ENCODE measurements at places on chromosomes 12 and 14.

DNA sequence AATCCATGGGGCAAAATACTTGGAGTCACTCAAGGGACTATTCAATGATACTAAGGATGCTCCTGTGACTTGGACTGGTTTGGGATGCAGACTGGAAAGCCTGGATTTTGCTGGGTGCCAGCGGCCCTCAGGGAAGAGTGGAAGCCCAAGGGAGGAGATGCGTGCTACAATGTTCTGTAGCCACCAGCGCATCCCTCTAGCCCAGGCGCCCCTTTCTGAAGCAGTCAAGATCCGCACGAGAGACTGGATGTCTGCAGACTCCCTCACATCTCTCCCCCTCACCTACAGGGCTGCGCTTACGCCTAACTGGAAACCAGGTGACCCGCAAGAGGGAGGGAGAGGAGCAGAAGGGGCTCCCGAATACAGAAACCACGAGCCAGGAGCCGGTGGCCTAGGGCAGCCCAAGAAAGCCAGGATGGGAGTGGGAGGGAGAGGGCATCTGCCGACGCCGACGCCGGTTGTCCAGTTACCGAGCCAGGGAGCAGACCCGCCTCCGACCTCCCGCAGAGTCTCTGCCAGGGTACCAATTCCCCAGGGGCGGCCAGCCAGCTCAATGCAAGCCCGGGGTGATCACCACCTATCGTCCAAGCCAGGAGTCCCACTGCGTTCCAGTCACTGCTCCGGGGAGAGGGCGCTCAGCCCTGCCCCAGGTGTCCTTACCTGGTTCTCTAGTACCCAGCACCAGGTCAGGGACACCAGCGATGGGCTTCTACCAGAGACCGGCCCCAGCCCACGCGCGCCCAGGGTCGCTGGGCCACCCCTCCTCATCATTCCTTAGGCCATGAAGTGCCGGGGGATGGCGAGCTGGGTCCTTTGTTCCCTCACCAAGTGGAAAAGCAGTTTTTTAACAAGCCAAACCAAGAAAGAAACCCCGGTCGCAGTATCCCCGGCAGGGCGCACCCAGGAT, 1.2 kb downstream of the NTN4 start:
- peak; percentile 1 for DNase-seq

- DNase-seq: no peak
Measured at GRCh38 chr12:61998791-61999190, 261.4 kb upstream of the USP15 start.

GRCh38 chr12:28855761-28856310, 293.2 kb upstream of the FAR2 start:
- no peak for DNase-seq

GRCh38 chr12:41409628-41410027, 221.5 kb downstream of the PDZRN4 start:
- no peak for DNase-seq

DNA sequence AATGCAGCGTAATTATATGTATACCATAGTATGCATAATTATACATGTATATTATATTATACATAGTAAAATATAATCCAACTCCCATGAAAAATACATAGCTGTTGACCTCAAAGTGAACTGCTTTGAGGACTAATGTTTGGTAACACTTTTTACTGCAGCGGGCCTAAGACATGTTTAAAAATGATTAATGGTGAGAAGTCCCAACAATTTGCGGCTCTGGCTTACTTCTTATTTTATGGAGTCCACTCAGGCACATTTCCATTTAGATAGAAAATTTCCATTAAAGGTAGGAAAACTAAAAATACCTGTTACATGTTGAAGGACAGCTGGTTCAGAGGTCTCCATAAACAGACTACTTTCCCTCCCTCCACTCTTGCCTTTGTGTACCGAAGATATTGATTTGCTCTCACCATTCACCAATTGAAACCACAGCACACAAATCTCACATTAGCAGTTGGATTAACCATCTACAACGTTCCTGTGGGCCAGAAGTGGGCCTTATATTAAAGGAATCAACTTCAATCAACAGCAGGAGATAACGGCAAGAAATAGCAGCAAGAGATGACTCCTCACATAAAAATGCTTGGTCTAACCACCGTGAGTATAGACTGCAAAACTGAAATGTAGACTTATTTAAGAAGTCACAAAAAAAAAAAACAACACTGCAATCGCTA, 14.1 kb upstream of the NT5DC3 start:
- DNase-seq: no peak

DNA sequence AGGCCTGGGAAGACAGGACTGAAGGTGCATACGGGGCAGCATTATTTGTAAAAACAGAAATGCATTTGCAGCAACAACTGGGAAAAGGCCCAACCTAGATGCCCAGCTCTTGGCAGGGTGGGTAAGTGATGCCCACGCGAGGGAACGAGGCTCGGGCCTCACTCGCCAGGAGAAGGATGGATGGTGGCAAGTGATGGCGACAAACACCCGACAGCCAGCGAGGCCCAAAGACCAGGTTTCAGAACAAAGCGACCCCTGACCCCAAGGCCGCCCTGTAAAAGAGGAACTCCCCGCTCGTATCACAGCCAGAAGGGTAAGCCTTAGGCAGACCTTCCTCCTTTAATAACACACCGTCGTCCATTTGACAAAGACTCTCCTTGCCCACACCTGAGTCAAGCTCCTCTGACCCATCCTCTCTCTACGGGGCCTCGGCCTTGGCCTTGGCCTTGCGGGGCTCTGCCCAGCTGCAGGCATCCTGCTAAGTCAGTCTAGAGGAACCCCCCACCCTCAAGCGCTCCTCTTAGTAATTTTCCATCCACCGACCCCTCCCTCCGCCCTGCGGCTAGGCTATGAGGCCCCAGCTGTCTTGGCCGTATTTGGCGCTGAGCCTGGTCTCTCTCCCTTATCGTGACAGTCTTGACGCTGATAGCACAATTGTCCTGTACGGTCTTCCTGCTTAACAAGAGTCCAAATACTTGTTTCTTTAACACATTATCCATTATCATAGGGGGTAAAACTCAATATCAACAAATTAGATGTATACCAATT, 80.2 kb downstream of the NCOR2 start:
- DNase-seq: no peak

GRCh38 chr12:49882248-49882850, 21.4 kb downstream of the FAIM2 start:
- DNase-seq: no peak

- DNase-seq: no peak
Measured at GRCh38 chr12:15806826-15807225, 17.6 kb upstream of the EPS8 start.

DNA sequence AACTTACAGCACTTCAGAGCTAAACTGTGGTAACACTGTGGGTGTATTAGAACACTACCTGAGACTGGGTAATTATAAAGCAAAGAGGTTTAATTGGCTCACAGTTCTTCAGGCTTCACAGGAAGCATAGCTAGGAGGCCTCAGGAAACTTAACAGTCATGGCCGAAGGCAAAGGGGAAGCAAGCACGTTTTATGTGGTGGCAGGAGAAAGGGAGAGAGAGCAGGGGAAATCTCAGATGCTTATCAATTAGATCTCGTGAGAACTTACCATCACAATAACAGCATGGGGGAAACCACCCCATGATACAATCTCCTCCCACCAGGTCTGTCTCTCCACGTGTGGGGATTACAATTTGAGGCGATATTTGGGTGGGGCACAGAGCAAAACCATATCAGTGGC, 512.6 kb downstream of the RERGL start:
- no peak for DNase-seq

DNA sequence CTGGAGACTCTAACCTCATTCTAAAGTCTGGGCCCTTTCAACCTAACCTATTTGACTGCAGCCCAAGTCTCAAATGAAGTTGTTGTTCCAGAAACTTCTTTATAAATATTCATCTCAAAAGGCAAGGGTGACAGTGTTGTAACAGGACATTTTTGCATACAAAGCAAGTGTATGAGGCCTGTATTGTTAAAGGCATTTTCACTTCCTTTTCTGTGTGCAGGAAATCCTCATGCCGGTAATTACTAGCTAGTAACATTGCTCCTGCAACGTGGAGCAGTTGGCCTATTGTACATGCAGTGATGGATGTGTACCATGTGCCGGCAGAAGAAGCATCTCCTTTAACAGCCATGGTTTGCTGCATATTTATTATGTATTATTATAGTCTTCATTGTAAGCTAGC, 156.5 kb upstream of the RMST start:
- DNase-seq: peak; percentile 51

All from GM06990 (cell line).